Activated CD4-positive, alpha-beta T cell treated with anti-CD3 and anti-CD28 coated beads, Interleukin-2, Interleukin-4, amounts not matched to agents 100 ng/mL and 50 ng/mL, durations not matched to agents 16 hours and 8 hours (primary cell): ENCODE measurements at places on chromosomes 12 and 14.

DNA sequence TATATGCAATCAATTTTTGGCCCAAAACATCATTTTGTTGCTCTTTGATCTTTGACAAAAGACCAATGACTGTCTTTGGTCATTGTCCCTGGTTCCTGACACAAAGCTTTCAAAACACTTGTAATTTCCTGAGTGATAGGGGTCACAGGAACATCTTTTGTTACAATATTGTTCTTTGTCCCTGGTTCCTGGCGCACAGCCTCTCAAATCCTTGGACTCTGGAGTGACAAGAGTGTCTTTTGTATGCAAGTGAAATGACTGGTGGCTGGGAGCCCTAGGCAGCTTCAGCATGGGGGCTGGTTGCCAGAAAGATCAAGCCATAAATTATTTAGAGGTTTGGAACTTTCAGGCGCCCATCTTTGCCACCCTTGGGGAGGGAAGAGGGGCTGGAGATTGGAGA lies 53.9 kb downstream of the DNAH10 start:
- DNase-seq = no peak

DNA sequence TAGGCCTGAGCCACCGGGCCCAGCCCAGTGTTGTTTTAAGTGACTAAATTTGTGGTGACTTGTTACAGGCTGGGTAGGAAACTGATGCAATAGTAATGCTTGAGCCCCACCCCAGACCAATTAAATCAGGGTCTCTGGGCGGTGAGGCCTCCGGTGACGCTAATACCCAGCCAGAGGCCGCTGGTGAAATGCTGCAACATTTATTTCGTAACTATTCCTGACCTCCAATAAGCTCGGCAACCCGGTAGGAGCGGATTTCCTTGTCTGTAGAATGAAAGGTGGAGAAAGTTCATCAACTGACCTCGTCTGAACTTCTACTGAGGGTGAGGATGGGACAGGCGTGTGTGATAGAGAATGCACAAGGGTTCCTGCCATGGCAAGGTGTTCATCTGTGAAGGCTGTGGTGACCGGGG lies 42.3 kb downstream of the FZD10 start:
- DNase-seq = no peak

DNA sequence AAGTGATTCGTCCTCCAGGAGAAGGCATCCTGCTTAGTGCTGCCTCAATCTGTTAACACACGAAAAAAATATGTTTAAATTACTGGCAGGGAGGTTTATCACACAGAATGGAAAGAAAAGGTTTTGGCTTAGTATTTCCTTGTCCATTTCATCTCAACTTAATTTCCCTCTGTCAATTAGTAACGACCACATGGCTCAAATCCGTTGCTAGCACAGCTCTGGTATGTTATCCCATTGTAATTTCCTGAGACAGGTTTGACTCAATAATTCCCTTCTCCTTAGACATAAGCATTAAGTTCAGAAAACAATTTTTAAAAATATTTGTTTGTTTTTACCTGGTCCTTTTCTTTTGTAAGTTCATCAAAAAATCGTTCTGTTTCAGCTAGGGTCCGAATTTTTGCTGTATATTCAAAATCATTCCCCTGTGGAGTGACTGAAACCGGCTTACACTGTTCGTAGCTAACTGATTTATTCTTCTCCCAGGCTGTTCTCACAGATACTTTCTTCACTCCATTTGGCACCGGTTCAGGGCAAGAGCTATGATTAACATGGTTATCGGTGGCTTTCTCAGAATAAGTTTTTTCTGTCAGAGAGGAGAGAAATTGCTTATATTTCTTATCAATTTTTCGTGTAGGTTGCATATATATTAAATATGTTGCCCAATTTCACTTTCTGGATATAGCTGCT lies 10.1 kb upstream of the PITPNM2 start:
- no peak for DNase-seq

DNA sequence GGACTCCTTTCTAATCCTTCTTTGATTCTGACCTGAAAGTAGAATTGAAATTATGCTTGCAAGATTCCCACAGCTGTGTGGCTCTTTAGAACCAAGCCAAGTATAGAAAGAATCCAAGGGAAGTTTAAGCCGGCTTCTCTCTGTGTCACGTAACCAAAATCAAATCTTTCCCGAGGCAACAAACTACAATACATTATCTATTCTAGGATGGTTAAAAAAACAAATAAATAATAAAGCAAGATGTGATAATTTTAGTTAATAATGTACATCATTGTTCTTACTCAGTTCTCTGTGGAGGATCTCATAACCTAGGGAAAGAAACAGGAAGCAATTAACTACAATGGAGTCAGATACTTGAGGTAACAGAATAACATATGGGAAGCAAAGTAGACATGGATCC lies 78.1 kb upstream of the ST8SIA1 start:
- DNase-seq = no peak

DNA sequence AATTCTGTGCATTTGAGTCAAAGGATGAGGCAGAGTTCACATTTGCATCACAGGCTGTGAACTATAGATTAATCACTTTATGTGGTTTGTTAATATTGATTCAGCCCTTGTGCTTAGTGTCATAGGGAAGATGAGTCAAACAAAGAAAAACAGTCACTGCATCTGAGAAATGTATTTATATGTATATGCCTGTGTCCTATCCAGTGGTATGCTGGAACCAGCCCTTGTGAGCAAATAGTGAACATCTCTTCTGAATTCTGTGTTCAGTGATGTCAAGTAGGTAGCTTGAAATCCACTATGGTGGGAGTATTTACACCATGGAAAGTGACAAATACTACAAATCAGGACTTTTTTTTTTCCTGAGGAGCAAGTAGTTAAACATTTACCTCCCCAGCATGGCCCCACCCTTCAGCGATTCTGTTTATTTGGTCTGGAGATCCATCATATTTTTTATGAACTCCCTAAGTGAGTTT lies 128.5 kb downstream of the HMGA2 start:
- peak; percentile 13 for DNase-seq

DNA sequence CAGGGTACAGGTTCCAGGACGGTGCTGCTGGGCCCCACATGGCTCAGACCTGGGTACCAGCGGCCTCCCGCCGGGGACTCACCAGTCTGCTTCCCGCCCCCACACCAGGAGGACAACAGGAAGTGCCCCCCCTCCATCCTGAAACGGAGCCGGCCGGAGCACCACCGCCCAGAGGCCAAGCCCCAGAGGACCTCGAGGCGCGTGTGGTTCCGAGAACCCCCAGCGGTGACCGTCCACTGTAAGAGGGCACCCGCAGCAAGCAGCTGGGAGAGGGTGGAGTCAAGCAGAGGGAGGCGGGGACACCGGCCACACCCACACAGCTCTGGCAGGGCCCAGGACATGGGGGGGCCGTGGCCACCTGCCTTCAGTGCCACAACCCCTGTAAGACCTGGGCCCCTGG lies 8.1 kb downstream of the C14orf180 start:
- DNase-seq = no peak

DNA sequence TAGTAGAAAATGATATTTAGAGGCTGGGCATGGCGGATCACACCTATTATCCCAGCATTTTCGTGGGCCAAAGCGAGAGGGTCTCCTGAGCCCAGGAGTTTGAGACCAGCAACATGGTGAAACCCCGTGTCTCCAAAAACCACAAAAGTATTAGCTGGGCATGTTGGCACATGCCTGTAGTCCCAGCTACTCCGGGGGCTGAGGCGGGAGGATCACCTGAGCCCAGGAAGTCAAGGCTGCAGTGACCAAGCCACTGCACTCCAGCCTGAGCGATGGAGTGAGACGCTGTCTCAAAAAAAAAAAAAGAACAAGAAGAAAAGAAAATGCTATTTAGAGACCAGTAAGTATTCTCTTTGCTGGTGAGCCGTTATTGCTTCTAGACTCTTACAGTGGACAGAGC lies 79.2 kb upstream of the MDM1 start:
- no peak for DNase-seq

- DNase-seq = no peak
These were observed 71.9 kb upstream of the GNPNAT1 start for GRCh38 chr14:52863334-52863700.

DNA sequence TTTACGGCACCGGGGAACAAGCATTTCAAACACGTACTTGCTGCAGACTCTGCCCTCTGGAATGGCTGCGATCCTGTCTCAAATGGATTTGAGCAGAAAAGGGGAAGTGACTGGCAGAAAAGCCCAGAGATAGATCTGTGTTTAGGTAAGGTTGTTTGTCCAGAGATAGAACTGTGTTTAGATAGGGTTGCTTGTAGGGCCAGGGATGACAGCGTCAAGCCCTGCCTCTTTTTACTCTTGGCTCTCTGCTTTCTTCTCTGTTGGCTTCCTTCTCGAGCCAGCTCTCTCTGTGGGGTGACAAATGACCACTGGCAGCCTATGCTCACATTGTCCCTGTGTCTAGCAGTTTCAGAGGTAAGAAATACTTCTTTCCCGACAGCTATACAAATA lies 11.4 kb downstream of the DGLUCY start:
- DNase-seq = no peak

- no peak for DNase-seq
These were observed 255.5 kb downstream of the SYT10 start for GRCh38 chr12:33184161-33184560.

GRCh38 chr12:82886671-82887340 lies 200.1 kb downstream of the TMTC2 start:
- DNase-seq = no peak

DNA sequence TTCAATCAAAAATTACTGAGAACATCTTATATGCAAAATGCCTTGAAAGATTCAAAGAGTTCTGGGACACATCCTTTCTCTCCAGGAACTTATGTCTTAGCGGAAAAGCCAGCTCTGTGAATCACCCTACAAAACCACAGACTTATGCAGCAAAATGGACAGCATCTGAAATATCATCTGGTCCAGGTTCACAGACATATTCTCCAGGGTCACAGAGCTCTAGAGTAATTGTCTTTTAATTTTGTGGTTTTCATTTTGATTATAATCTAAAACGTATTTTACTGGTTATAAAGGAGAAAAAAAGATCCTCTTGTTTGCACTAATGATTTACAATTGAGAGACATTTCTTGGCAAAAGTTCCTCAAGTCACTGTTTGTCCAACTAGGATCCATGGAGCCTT lies 246.2 kb downstream of the MSRB3 start:
- DNase-seq = no peak

DNA sequence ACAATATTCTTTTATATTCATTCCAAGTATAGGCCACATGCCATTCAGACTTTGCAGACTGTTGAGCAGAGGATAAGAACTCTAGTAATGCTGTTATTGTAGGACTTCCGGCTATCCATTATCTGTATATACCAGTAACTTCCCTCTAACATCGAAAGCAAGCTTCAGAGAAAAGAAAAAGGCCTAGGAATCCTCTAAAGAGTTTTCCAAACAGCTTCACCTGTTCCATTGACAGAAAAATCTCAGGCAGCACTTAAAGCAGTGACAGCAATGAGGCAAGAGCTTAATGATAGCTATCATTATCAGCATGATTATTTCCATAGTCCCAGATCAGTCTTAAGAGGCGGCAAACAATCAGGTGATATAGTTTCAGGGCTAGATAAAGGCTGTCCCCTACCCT lies 1.8 kb downstream of the CPNE8 start:
- DNase-seq = no peak

DNA sequence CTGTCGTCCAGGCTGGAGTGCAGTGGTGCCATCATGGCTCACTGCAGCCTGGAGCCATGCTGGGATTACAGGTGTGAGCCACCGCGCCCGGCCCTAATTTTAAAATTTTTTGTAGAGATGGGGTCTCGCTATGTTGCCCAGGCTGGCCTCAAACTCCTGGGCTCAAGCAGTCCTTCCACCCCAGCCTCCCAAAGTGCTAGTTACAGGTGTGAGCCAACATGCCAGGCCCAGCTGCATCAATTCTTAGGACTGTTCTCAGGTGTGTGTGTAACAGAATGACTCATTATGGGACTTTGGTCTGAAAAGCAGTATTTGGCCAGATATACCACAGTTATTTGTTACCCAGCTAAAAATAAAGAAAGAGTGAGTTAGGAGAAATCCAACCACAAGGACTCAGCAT lies 17.4 kb downstream of the LETMD1 start:
- DNase-seq = no peak

DNA sequence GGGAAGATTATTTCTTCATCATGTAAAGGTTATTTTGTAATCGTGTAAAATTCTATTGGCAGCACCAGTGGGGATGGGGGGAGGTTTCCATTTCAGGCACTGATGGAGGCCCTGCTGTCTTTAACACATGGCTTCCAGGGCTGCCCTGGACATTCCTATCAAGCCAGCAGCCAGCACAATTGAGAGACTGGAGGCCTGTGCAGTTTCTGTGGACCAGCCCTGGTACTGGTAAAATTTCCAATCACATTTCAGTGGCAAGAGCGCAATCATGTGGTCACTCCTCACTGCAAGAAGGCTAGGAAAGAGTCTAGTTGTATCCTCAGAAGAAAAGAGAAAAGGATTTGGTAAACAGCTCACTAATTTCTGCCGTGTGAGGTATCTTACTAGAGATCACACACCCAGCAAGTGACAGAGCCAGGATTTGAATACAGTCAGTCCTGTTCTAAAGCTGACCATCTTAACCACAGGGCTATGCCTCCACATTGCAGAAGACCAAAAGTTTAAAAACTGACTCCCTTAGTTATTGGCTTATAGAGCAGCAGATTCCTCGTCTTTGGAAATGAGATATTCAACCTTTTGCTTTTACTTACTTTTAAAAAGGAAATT lies 179.4 kb upstream of the ARHGAP5 start:
- no peak for DNase-seq

GRCh38 chr14:103191844-103192243 lies 68.6 kb downstream of the TNFAIP2 start:
- DNase-seq = no peak

GRCh38 chr14:105094193-105094907 lies 29.1 kb upstream of the GPR132 start:
- no peak for DNase-seq
